H9 (cell line): ENCODE measurements at places on chromosomes 12 and 14. TPM values are rescaled to one million over a fixed set of nuclear protein-coding genes. Genes with fewer than 3 reads are reported as not detected.
A peak's percentile ranks its signal among the peaks of the same experiment; 100 is the strongest.

Gene RERGL
- not detected in 2 replicates for total RNA-seq

Gene CFAP73
- total RNA-seq, result not detected in 2 replicates

DNA sequence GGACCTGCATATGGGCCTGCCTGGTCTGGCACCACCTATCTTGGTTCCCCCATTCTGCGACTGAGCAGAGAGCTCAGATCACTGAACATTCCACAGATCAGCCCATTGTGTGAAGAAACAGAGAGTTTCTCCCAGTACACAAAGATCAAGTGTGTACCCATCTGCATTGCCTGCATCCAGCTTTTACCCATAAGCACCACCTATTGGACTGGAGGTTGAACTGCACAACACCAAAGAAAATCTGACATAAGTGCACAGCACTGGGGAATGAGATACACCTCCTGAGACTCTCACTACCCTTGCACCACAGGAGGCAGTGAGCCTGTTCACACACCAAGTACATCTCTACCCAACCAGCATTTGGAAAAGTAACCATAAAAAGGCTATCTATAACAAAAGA is 362.6 kb upstream of the CLEC14A start:
- DNase-seq, result no peak

Gene ALDH1L2
- total RNA-seq, result 1.9 and 2.2 TPM in 2 replicates

GRCh38 chr12:93749515-93749914 is 72.3 kb downstream of the CRADD start:
- DNase-seq, result no peak

- DNase-seq, result peak; percentile 84
Observed at GRCh38 chr14:104135121-104135903, 3.1 kb upstream of the KIF26A start.

DNA sequence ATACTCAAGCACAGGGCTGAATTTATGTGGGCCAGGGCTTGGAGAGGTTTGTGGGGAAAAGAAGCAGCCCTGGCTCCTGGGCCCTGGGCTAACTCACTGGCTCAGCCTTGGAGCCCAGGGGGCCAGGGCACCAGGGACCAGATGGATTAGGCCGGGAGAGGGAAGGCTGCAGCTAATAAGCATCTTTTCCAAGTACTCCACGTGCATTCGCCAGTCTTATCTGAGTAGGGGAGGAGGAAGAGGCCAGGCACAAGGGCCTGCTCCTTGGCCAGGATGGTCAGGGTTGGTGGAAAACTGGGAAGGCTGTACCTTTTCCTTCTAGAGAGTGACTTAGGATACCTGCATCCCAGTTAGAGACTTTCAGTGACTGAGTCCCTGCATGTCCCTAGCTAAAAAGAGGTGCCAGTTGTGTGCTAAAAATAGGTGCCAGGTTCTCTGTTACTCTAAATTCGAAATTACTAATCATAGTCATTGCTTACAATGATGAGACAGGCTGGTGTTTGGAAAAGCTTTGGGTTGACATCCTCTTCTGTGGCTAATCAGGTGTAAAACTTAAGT is 1.3 kb downstream of the GLRX5 start:
- no peak for DNase-seq

GRCh38 chr12:31906557-31907301 is 52.5 kb upstream of the RESF1 start:
- no peak for DNase-seq

- DNase-seq, result no peak
Observed at GRCh38 chr14:73977896-73978295, 27.8 kb downstream of the COQ6 start.
